Frontal cortex (tissue), 4 donors: ENCODE measurements at places on chromosomes 12 and 14. TPM values are rescaled to one million over a fixed set of nuclear protein-coding genes. Genes with fewer than 3 reads are reported as not detected.

- DNase-seq, result no peak
Measured at GRCh38 chr14:77002889-77003288, 25.6 kb downstream of the IRF2BPL start.

DNA sequence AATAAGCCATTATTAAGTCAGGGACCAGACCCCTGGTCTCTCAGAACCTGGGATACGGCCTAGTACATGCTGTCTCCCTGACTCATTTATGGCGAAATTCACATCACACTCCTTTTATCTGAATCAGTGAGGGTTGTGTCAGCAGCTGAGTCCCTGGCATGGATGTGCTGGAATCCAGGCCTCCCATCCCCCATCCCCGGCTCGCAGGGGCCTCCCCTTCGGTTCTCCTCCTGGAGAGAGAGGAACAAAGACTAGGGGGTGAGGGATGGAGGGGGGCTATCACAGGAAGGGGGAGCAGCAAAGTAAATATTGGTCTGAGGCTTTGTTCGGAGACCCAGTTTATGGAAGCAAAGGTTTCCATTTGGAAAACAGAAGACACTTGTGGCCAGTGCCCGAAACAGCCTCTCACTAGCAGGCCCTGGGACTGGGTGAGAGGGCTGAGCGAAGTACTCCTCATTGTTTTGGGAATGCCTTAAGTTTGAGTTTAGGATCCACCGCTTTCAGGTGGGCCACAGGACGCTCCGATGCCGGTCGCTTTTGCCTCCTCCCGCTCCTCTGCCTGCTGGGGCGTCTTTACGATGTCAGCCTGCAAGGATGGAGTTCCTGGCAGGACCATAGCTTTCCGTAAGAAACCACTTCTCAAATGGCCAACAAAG lies 145.0 kb downstream of the PRKCH start:
- DNase-seq, result no peak

The VRK1 gene
- total RNA-seq, result 85.6 TPM

DNA sequence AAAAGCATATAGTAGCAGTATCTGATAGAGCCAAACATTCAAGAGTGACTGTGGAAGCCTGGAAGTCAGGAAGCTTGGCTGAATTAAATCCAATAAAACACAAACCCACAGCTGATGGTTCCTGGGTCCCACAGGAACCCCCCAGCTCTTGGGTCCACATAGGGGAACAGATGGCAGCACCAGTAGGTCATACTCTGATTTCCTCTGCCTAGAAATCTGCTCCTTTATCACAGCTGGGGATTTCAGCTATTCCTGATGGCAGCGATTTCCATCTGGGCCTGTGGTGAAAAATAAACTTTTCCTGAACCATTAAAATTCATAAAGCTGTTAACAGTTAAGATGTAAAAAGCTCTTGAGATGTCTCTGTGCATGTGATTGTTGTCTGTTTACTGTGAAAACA lies 202.0 kb upstream of the FRMD6 start:
- DNase-seq, result no peak

DNA sequence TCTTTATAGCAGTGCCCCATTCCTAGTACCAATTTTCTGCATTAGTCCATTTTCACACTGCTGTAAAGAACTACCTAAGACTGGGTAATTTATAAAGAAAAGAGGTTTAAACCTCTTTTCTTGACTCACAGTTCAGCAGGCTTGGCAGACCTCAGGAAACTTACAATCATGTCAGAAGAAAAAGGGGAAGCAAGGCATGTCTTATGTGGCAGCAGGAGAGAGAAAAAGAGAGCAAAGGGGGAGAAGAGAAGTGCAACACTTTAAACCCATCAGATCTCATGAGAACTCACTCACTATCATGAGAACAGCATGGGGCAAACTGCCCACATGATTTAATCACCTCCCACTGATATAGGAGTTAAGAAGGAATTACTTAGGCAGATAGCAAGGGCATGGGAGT lies 101.6 kb upstream of the PLEKHG7 start:
- DNase-seq, result no peak

GRCh38 chr12:96720363-96720705 lies 186.7 kb upstream of the NEDD1 start:
- no peak for DNase-seq

DNA sequence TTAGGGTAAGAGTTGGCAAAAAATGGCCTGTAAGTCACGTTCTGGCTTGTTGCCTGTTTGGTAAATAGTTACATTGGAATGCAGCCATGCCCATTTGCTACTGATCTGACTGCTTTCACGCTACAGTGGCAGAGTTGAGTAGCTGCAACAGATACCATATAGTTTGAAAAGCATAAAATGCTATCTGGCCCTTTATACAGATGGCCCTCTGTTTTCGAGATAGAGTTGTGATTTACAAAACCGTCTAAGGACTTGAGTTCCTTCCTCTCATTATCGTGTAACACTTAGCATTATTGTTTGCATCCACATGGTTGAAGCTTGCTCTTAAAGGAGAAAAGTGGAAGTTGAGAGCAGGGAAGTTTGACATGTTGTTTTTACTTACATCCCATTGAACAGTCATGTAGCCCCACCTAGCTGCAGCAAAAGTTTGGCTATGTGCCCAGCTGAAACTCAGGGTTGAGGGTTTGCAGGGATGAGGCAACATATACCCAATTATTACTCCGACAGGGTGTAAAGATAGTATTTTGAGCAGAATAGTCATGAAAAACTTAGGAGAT lies 11.3 kb upstream of the SCFD1 start:
- DNase-seq, result peak; percentile 16

- no peak for DNase-seq
Measured at GRCh38 chr14:89616425-89616824, 199.4 kb upstream of the FOXN3 start.

The CLEC2A gene
- not detected for total RNA-seq

DNA sequence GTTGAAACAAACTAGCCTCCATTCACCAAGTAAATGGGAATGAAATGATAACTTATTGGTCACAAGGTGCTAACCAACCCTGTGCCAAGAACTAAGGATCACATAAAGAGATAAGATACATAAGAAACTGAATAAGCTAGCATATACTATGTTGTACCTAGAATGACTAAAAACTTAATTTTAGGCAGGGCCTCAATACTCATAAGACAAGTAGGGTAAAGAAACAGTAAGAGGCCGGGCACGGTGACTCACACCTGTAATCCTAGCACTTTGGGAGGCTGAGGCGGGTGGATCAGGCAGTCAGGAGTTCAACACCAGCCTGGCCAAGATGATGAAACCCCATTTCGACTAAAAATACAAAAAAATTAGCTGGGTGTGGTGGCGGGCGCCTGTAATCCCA lies 17.7 kb downstream of the GDF11 start:
- no peak for DNase-seq

The RPL10L gene
- total RNA-seq, result not detected

The RECQL gene
- total RNA-seq, result 33.0 TPM

GRCh38 chr12:108773798-108774788 lies 42.8 kb upstream of the CORO1C start:
- DNase-seq, result peak; percentile 46

DNA sequence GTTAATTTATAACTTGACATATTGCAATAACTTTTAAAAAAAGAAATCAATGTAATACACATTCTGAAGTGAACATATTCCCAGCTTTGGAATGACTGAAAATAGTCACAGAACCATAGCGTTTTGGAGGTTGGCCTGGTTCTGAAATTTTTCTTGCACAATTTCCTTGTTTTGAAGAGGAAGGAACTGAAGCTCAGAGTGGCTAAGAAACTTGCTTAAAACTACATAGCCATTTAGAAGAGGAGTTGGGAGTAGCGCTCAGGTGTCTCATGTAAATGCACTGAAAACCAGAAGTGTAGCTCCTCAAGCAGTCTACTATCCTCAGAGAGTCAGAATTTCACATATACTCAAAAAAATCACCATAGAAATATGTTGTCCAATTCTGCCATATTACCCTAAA lies 41.2 kb downstream of the SLC38A1 start:
- no peak for DNase-seq

The PRH2 gene
- total RNA-seq, result not detected

DNA sequence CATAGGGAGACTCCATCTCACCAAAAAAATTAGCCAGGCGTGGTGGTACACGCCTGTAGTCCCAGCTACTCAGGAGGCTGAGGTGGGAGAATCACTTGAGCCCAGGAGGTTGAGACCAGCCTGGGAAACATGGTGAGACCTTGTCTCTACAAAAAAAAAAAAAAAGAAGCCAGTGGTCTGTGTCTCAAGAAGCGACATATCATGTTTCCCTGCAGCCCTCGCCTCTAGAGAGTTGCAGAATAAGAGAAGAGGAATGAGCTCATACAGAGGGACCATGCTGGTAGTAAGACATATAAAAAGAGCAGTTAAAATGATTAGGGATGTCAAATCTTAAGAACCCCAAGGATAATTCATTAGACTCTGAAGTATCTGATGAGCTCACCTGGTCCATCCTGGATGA lies 39.4 kb upstream of the BICDL1 start:
- DNase-seq, result no peak

- DNase-seq, result no peak
Measured at GRCh38 chr12:32698285-32698684, 19.2 kb downstream of the DNM1L start.

- no peak for DNase-seq
Measured at GRCh38 chr14:62158779-62159178, 396.6 kb downstream of the SNAPC1 start.

- DNase-seq, result no peak
Measured at GRCh38 chr14:71579331-71579730, 352.9 kb upstream of the RGS6 start.

- no peak for DNase-seq
Measured at GRCh38 chr12:125491553-125491952, 426.3 kb downstream of the AACS start.

- no peak for DNase-seq
Measured at GRCh38 chr12:2152134-2152533, 99.3 kb downstream of the CACNA1C start.

The MUCL1 gene
- total RNA-seq, result not detected

The TNFRSF1A gene
- total RNA-seq, result 4.5 TPM

The COPZ1 gene
- 59.9 TPM for total RNA-seq

- DNase-seq, result no peak
Measured at GRCh38 chr14:65502676-65503124, 90.2 kb downstream of the FUT8 start.

The STX2 gene
- total RNA-seq, result 21.2 TPM

GRCh38 chr12:6322352-6322751 lies 11.9 kb downstream of the PLEKHG6 start:
- no peak for DNase-seq

- DNase-seq, result no peak
Measured at GRCh38 chr14:74299061-74299545, 3.6 kb downstream of the ABCD4 start.

- DNase-seq, result no peak
Measured at GRCh38 chr12:93139028-93139665, 210.1 kb upstream of the EEA1 start.

DNA sequence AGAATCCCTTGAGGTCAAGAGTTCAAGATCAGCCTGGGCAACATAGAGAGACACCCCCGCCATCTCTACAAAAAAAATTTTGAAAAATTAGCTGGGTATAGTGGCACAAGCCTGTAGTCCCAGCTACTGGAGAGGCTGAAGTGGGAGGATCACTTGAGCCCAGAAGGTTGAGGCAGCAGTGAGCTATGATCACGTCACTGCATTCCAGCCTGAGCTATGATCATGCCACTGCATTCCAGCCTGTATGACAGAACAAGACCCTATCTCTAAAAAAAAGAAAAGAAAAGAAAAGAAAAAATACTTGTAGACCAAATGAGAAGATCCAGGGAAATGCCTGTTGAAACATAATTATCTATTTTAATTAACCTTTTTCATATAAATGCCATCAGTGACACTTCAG lies 93.8 kb upstream of the MDM1 start:
- DNase-seq, result no peak

The LALBA gene
- total RNA-seq, result not detected

The KRT83 gene
- not detected for total RNA-seq

The NRXN3 gene
- total RNA-seq, result 44.8 TPM
